ENCODE measurements at places on chromosomes 2 and 18.

DNA sequence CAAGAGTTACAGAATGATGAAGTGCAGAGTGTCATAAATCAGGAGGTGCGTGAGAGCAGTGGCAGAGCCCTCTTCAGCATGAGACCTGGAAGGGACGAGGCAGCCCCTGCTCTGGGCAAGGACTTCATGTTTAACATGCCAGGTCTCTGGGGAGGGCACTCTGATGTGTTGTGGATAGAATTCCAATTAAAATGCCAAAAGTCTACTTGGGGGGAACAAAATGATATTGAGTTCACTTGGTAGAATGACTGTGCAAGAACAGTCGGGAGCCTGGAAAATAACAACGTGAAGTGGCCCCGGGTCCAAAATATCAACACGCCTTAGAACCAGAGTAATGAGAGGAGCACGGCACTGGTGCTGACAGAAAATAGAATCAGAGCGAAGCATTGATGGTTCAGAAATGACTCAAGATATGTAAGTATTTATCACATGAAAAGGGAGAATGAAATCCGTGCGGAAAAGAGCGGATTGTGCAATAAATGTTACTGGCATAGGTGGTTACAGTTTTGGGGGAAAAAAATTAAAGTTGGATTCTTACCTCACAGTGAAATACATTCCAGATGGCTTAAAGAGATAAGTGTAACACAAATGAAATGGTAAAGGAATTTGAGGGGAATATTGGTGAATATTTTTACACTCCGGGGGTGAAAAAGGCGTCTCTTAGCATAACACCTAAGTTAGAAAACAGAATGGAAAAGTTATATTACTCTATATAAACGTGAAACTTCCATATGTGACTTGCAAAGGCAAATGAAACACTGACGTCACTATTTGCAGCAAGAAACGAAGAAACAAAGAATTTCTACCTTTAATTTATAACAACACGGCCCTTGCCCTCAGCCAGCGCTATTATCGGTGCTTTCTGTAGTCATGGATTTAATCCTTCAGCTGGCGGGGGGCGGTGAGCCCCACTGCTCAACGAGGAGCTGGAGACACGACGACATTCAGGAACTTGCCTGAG lies 159.4 kb upstream of the TWIST2 start:
- no peak for DNase-seq

GRCh38 chr2:184824597-184824996 lies 226.3 kb downstream of the ZNF804A start:
- DNase-seq = no peak

DNA sequence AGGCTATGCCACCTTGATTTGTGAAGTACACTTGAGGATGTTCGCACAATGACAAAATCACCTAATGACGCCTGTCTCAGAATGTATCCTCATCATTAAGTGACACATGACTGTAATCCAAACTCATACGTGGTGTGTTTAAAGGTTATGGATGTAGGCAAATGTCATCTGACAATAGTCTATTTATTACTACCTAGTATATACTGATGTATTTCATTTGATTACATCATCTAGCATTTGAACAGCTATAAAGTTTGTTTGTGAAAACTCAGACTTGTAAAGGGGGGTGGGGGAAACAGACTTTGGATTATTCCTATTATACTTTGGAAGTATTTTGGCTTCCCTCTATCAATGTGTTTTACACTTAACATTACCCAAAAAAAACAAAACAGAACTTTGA lies 129.9 kb downstream of the TANC1 start:
- no peak for DNase-seq

DNA sequence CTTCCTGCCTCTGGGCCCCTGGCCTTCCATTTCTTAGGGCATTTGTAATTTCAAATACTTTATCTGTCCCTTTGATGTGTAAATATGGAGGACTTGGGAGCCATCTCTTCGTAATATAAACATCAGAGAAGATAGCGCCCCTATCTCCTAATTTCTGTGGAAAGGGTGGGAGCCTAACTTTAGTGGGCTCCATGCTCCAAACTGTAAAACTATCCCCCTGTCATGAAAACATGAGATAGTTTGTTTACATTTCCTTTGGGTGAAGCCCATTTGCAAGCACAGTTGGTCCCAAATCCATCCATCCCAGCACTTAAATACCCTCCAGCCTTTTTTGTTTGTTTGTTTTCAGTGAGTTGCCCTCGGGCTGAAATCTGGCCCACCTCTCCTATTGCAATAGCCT lies 782.6 kb upstream of the FSHR start:
- DNase-seq = no peak

DNA sequence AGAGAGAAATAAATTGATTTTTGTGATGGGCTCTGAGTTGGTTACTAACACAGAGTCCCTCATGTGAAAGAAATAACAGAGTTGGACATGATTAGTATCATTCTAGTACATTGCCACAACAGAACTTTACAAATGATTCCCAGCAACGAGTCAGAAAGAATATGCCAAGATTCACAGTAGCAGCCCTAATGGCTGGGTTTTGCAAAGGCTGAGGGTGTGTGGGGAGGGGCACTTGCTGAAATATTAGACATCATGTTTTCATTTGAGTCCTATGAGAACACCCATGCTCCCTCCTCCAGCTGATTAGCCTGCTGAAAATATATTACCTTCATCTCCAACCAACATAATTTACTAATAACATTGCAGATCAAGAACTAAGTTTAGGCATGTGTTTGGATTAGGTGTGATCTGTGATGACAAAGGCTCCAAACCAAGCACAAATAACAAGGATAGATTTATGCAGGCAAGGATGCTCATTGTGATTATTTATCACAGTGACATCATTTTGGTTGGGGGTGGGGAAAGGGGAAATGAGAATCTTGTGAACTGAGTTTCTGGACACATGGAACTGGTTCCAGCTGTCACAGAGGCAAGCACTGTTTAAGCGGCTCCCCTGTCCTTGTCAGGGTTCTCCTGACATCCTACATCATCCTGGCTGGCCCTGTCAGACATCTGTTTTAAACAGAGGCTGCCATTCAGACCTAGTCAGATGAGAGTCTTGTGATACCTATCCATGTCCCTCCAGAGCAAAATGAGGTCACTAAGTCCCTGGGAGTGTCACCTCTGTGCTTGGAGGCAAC lies 205.8 kb upstream of the NCKAP5 start:
- no peak for DNase-seq

Data from HTR-8/SVneo (cell line).